ENCODE measurements at places on chromosomes 2 and 18.
A peak's percentile ranks its signal among the peaks of the same experiment; 100 is the strongest.

DNA sequence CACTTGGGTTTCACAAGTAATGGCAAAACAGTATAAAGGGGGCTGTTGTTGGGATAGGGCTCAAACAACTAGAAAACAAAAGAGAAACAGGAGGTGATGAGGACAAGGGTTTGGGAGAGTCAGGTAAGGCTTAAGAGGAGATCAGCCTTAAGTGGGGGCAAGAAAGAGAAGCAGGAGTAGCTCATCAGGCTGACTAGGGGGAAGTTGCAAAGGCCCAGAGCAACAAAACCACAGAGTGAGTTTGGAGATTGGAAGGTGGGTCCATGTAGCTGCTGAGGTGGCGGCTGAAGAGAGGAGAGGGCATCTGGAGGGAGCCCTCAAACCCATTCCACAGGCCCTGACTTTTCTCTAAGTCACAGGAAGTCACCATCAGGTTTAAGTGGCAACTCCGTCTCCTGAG lies 126.0 kb downstream of the MREG start:
- no peak for DNase-seq

GRCh38 chr18:3935305-3935704 lies 485.3 kb downstream of the TGIF1 start:
- no peak for DNase-seq

DNA sequence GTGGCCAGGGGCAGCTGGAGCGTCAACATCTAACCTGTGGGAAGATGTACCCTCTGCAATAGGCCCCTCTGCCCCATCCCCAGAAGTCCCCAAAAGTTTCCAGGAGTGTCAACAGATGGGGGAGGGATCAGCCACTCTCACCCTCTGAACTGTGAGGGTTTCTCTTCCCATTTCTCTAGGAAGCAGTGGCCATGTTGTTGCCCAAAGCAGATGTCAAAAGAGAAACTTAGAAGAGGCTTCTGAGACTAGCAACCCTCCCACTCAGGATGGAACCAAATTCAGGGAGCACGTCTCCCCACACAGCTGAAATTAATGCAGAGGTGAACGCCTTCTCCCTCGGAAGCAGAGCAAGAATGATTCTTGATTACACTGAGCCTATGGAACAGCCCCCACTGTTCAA lies 70.3 kb downstream of the ARL4C start:
- no peak for DNase-seq

DNA sequence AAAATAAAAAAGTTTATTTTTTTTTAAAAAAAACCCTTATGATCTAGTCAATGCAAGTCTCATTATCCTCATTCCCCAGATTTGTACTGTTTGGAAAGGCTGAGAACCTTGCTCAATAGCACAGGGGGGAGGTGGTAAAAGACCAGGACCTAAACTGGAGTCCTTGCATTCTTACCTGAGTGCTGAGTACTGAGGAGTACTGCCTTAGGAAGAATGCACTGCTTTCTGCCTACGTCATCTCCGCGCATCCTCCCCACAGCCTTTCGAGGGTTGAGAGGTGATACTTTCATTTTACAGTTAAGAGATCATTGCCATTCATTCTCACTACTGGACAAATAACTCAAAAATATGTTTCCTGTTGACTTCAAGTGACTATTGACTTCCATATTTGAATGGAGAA lies 73.8 kb downstream of the MAP3K20 start:
- no peak for DNase-seq

DNA sequence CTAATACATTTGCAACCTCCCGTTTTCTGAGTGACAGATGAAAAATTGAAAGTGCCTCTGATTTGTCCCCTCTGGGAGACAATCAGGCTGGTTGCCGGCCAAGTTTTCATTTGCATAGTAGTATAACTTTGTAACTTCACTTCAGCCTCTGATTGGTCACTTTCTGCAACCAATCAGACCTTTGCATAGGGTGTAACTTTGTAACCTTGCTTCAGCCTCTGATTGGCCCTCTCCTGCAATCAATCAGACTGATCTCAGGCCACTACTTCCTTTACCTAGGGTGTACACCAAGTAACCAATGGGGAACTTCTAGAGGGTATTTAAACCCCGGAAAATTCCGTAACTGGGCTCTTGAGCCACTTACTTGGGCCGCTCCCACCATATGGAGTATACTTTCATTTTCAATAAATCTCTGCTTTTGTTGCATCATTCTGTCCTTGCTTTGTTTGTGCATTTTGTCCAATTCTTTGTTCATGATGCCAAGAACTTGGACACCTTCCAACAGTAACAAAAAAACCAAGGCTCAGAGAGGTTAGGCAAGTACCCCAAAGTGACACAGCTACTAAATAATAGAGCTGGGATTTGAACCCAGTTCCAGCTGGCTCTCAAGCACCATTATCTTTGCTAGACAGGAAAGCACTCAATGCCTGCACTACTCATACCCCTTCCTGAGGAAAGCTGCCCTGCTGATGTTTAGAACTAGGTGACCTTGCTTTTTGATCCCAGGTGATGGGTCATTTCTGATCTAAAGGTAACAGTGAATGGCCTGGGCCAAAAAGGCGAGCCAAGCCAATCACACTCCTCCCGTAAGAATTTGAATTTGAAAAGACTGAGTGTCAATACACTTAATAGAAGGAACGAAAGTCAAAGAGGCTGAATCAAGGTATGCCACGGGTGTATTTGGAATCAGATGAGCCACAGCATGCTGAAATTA lies 10.9 kb upstream of the MYOM1 start:
- DNase-seq, result no peak

GRCh38 chr18:11553098-11553940 lies 56.1 kb upstream of the SLC35G4 start:
- DNase-seq, result peak; percentile 58

DNA sequence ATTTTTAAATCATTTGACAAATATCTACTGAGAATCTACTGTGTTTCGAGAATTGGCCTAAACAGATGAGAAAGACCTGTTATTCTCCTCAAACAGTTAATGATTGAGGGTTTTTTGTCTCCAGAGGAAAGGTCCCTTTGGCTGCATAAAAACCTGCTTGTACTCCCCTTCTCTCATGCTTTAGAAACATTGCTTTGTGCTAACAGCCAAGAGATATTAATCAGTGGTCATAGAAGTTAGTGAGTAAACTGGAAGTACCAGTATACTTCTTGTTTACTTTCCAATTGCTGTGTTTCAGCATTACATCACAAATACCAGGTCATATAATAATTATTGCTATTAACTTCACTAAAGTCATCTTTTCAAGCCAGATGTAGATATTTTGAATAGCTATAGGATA lies 34.1 kb downstream of the ITGB6 start:
- DNase-seq, result no peak

DNA sequence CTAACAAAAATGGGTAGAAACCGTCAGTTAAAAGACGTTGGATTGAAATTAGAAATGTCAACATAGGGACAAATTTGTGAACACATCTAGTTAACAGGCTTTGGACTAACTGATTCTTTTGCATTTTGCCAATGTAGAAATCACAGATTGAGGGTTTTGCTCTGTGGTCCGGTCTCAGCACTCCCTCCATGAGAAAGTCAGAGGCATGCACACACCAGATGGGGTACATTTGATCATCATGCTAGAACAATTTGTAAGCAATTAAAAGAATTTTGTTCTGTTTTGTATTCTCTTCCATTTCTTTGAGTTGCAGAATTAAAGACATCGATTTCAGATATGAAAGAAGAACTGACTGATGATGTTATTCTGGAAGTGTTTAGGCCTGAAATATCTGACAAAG lies 179.1 kb upstream of the CCDC68 start:
- no peak for DNase-seq

- no peak for DNase-seq
Measured at GRCh38 chr2:31202041-31202440, 15.3 kb downstream of the CAPN14 start.

GRCh38 chr2:235779444-235779896 lies 285.6 kb downstream of the AGAP1 start:
- DNase-seq, result peak; percentile 78

GRCh38 chr2:168935810-168936581 lies 34.9 kb downstream of the G6PC2 start:
- no peak for DNase-seq

DNA sequence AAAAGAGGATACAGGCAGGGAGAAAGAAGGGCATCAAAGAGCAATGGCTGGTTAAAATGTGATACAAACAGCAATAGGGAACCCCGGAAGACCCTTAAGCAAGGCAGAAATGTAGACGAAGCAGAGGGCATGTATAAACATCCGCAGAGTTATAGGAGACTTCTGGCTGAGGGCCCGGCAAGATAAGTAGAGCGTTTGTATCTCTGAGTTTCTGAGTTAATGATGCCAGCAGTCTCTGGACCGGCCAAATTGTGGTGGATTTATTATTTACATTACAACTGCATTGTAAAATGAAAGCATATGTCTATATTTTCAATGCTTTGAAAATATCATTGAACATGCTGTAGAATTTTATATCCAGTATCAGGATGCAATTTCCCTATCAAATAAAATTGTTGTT lies 148.0 kb upstream of the KCTD1 start:
- no peak for DNase-seq

DNA sequence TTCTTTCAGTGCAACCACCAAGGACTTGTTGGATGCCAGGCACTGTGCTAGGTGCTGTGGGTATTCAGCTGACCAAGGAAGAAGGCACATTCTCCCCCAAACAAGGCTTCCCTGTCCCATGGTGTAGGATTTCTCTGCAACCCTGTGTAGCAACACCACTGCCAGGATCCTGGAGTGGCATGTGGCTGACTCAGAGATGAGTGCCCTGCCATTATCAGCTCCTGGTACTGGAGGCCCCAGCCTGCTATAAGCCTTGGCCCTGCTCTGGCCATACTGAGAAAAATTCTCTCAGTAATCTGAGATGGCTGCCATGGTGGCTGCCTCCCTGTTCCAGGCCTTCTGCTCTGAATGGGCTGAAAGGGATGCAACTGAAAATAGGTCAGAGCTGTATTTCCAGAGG lies 4.3 kb downstream of the SMYD5 start:
- DNase-seq, result no peak

Measured in SK-N-SH (cell line).